ENCODE measurements at places on chromosomes 3 and 15.
A peak's percentile ranks its signal among the peaks of the same experiment; 100 is the strongest.

DNA sequence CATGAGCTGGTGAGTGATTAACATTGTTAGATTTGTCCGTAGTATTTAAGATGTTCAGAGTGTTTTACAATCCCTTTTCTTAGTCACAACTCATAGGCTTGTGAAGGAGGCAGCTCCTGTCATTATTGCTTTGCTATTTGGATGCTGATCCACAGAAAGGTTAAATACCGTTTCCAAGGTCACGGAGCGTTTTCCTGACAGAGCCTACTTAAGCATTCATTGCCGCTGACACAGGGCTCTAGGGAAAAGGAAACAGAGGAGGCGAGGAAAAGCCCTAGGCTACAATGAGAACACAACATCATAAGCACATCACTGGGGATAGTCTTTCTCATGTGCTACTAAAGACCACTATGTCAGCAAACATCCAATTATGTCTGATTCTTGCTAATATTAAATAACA is 38.5 kb upstream of the CPB1 start:
- DNase-seq: peak; percentile 30

DNA sequence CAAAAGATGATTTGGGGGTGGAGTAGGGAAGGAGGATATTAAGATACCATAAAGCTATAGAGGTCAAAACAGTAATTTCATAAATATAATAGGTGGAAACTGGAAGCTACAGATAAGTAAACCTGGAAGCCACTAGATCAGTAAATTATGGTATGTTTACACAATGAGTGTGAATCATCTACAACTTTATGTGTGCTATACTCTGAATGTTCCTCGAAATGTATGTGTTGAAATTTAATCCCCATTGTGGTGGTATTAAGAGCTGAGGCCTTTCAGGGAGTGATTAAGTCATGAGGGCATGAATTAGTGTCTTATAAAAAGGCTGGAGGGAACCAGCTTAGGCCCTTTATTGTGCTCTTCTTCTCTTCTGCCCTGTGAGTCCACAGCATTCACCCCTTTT is 25.2 kb downstream of the EOMES start:
- DNase-seq: peak; percentile 20

GRCh38 chr3:42865256-42865655 is 10.4 kb downstream of the CYP8B1 start:
- DNase-seq: no peak

DNA sequence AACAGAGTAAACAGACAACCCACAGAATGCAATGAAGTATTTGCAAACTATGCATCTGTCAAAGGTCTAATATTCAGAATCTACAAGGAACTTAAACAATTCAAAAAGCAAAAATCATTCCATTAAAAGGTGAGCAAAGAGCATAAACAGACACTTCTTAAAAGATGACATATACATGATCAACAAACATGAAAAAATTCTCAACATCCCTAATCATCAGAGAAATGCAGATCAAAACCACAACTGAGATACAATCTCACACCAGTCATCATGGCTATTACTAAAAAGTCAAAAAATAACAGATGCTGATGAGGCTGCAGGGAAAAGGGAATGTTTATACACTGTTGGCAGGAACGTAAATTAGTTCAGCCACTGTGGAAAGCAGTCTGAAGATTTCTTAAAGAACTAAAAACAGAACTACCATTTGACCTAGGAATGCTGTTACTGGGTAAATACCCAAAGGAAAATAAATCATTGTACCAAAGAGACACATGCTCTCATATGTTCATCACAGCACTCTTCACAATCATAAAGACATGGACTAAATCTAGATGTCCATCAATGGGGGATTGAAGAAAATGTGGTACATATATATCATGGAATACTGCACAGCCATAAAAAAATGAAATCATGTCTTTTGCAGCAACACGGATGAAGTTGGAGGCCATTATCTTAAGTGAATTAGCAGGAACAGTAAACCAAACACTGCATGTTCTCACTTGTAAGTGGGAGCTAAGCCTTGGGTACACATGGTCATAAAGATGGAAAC is 393.3 kb upstream of the CBLB start:
- peak; percentile 30 for DNase-seq

DNA sequence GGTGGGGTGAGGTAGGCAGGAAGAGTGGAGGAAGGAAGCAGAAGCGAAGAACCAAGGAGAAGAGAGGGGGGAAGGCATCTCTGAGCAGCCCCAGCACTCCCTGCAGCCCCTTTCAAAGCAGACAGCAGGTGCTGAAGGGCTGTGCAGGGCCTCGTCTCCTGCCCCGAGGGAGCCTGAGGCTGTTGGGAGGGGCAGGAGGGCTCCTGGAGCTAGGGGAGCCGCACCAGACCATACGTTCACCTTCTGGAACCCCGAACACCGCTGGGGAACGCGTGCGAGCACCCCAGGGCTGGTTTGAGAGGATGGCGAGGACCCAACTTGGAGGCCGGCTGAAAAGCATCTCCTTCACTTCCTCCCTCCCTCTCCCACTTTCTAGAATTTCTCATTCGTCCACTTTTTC is 259.8 kb downstream of the FAM43A start:
- DNase-seq: no peak

DNA sequence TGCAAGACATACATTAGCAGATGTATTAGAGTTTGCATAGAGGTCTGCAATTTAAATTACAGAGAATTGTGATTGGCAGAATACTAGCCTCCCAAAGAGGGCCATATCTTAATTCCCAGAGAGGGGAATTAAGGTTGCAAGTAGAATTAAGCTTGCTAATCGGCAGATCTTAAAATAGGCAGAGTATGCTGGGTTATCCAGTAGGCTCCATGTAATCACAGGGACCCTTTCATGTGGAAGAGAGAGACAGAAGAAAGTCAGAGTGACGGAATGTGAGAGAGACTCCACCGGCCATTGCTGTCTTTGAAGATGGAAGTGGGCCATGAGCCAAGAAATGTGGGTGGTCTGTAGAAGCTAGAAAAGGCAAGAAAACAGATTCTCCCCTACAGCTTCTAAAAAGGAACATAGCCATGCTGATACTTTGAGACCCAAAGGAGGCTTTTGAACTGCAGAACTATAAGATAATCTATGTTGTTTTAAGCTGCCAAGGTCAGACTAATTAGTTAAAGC is 38.8 kb downstream of the IMPG2 start:
- no peak for DNase-seq

GRCh38 chr3:159775372-159775961 is 213.2 kb upstream of the IL12A start:
- DNase-seq: peak; percentile 79

- DNase-seq: no peak
Observed at GRCh38 chr3:136343446-136343845, 93.3 kb downstream of the PCCB start.

GRCh38 chr3:123854905-123855304 is 29.2 kb downstream of the MYLK start:
- no peak for DNase-seq

- no peak for DNase-seq
Observed at GRCh38 chr15:95470997-95471689, 859.4 kb upstream of the NR2F2 start.

DNA sequence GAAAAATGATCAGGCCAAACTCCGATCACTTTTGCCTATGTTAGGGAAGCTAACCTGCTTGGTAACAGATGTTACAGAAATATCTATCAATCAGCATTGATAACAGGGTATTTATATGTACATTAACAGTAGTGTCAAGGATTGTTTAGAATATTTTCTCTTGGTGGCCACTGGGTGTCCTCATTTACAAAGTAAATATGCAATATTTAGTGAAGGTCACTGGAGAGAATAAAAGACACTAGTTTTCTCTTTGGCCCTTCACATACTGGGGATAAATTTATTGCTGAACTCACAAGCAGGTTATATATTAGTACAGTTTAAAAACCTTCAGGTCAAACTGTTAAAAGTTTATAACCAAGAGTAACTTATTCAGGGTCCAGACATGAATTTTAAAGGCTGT is 69.0 kb downstream of the TIGIT start:
- peak; percentile 20 for DNase-seq

DNA sequence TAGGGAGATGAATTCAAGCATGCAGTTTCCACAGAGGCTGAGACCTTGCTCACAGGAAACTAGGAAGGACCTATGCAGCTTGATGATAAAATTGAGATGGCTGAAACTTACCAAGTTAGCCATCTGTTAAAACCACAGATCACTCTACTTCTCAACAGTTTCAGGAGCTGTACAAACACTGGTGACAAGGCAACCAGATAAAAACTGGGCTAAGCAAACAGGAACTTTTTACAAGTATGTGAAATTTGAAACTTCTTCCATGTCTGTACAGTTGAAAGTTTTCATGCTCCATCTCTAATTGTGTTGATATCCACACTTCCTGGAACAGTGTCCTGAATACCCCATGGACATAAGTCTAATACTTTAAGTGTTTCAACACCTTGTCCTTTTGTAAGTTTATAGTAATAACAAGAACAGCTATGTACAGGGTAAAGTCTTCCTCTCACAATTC is 78.2 kb downstream of the FAIM start:
- DNase-seq: peak; percentile 73

GRCh38 chr15:76011627-76012551 is at the start of gene NRG4:
NRG4 (minus strand) TSS chr15:76012424; CDS start chr15:76011230, 1,194 bp downstream.
- DNase-seq: peak; percentile 22

GRCh38 chr15:90582553-90582952 is 52.8 kb downstream of the CRTC3 start:
- no peak for DNase-seq

- DNase-seq: peak; percentile 56
Observed at GRCh38 chr3:14467814-14468620, 65.6 kb downstream of the SLC6A6 start.

DNA sequence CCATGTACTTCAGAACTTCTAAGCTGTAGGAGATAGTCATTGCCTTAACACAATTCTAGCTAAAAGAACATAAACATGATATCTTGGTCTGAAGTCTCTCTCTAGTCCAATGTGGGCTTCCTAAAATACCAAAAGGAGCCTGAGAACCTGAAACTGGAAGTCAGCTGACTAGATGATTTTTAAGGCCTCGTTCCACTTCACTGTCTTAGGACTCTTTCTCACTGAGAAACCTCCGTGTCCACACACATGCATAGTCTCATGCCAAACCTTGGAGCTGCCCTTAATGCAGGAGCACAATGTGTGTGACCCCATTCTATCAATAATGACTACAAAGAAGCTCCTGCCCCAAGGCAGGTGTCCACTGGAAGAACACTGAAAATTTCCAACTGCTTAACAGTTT is 87.7 kb downstream of the ETFA start:
- no peak for DNase-seq

- no peak for DNase-seq
Observed at GRCh38 chr15:78925956-78926743, 18.7 kb downstream of the CTSH start.

- DNase-seq: no peak
Observed at GRCh38 chr3:117631781-117632180, 922.2 kb downstream of the TUSC7 start.

GRCh38 chr15:62901909-62902546 is 140.5 kb upstream of the TPM1 start:
- peak; percentile 38 for DNase-seq

DNA sequence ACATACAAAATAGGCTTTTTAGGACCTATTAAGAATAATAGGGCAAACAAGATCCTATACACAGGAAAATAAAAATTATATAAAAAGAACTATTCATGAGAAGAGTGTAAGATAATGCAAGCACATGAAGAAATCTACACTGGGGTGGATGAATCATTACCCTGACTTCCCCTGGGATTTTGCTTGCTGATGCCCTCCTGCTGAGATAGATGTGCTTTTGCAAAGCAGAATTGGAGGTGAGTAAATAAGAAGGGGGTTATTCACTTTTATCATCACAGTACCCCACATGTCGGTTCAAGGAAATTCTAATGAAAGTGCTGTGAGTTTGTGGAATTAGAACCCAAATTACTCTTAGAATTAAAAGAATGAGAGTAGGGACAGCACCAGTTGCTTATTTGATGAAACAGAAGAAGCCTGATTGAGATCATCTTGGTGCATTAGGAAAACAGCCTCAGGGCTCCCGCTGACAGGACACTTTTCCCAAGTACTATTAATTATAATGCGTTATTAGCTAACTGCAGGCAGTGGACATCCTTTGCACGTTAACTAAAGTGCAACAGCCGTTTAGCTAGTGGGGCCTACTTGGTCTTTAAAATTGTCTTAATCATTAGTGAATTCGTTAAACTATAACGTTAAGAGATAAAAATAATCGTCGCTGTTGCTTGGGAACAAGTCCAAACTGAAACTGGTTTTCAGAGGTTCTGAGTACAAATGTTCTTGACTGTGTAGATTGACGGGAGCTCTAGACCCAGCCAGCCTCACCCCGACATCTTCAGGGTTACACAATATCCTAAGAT is 48.4 kb downstream of the SLC2A2 start:
- DNase-seq: peak; percentile 70

- DNase-seq: no peak
Observed at GRCh38 chr15:68470049-68470742, 38.2 kb upstream of the ITGA11 start.

DNA sequence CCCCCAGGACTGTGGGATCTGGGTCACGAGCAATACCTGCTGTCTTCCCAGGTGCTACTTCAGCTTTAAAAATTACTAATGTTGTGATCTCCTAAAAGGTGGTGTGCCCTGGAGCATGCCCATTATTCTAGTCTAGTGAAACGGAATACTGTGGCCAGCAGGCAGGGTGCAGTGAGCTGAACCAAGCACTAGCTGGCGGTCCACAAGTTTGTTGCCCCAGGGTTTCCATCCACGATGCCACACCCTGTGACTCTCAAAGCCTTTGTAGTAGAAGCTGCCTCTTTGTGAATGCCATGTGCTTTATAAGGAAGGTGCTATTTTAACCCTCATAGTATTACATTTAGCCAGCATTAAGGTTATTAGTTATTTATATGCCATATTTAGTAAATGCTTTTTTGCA is 49.1 kb downstream of the PXYLP1 start:
- DNase-seq: peak; percentile 46

DNA sequence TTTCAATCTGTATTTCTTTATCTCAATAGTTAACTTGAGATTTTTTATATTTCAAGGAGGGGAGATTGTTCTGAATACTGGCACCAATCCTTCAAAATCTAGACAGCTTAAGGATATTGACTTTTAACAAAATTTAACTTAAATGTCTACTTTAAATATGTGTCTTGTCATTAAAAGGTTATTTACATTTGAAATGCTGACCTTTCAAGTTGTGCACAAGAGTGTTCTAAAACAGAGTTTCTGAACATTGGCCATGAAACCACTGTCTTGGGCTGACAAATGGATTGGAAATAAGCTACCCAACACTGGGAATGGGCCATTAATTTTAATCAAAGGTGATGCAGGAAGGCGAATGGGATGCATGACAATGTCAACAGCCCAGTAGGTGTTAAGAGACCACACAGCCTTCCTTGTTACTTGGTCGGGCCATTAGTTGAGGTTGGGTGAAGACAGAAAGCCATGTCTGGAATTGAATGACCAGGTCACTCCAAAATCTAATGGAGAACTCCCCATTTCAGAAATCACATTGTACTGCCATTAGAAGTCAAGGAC is 128.5 kb downstream of the CDIN1 start:
- no peak for DNase-seq

DNA sequence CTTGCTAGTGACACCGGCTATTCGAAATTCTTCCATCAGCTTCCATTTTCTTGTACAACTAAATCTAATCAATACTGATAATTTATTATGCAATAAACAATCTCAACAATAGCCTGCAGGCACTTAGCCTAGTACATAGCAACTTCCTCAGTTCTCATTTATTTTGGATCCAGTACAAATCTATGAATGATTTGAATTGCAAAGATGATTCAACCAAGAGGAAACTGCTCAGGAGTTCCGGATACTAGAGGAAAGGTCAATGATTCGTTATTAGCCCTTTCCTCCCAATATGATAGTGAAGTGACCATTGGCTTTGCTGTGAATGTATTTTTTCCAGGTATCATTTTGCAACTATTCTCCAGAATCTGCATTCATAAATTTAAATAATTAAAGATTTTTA is 827.0 kb downstream of the CADM2 start:
- peak; percentile 21 for DNase-seq

Data from foreskin fibroblast (primary cell).